ENCODE measurements at places on chromosomes 2 and 18.

GRCh38 chr2:71492112-71492511 lies 38.8 kb downstream of the DYSF start:
- no peak for DNase-seq

DNA sequence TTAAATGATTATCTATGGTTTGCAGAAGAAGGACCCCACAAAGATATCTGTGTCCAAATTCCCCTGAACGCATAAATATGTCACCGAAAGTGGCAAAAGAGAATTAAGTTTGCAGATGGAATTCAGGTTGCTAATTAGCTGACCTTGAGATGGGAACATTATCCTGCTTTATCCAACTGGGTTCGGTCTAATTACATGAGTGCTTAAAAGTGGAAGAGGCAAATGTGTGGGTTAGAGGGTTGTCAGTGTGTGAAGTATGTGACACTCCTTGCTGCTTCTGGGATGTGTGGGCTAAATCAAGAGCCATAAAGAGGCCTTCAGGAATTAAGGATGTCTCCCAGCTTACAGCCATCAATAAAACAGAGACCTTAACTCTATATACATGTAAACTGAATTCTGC lies 53.5 kb downstream of the CDH19 start:
- DNase-seq: no peak

DNA sequence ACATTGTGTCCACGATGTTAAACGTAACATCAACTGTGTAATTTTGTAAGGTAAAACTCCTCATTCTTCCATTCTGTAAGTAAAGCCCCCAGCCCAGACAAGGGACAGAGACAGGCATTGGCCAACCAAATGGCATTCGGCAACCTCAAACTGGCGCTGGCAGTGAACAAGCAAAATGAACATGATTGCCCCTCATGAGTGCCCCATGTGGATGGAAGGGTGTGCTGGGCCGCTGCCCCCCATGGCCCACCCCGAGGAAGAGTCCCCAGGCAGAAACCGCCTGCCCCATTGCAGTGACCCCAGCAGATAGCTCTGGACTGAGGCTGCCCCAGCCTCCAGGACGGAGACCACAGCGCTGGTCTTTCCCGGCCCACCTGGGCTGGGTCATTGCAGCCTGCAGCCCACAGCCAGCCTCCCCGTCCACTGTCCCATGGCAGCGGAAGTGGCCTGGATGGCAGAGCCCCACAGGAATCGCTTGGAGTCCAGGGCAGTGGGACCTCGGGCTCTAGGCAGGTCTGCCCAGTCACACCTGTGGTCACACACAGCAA lies 220.2 kb downstream of the HDAC4 start:
- DNase-seq: no peak

- DNase-seq: no peak
Observed at GRCh38 chr18:78492813-78493371, 486.7 kb upstream of the SALL3 start.

- DNase-seq: no peak
Observed at GRCh38 chr2:66070721-66071602, 364.0 kb upstream of the MEIS1 start.

GRCh38 chr2:141103216-141103615 lies 1027.6 kb downstream of the LRP1B start:
- no peak for DNase-seq

GRCh38 chr2:65300134-65300760 lies 72.6 kb downstream of the ACTR2 start:
- no peak for DNase-seq
